Activated T-cell treated with anti-CD3 and anti-CD28 coated beads, Interleukin-2, amount 50 U/mL, for 72 hours (primary cell): ENCODE measurements at places on chromosomes 5 and 9. TPM values are rescaled to one million over a fixed set of nuclear protein-coding genes. Genes with fewer than 3 reads are reported as not detected.
A peak's percentile ranks its signal among the peaks of the same experiment; 100 is the strongest.

PPP1R26 gene
- 0.96 TPM for total RNA-seq

FBP1 gene
- 1.3 TPM for total RNA-seq

CTSL gene
- total RNA-seq, result 5.6 TPM

ARAP3 gene
- 4.1 TPM for total RNA-seq

BARHL1 gene
- not detected for total RNA-seq

HTR1A gene
- total RNA-seq, result not detected

DMRTA1 gene
- total RNA-seq, result not detected

PCDHA4 gene
- not detected for total RNA-seq

C5orf46 gene
- total RNA-seq, result not detected

GFPT2 gene
- 0.70 TPM for total RNA-seq

GLIPR2 gene
- total RNA-seq, result 22.7 TPM

DNA sequence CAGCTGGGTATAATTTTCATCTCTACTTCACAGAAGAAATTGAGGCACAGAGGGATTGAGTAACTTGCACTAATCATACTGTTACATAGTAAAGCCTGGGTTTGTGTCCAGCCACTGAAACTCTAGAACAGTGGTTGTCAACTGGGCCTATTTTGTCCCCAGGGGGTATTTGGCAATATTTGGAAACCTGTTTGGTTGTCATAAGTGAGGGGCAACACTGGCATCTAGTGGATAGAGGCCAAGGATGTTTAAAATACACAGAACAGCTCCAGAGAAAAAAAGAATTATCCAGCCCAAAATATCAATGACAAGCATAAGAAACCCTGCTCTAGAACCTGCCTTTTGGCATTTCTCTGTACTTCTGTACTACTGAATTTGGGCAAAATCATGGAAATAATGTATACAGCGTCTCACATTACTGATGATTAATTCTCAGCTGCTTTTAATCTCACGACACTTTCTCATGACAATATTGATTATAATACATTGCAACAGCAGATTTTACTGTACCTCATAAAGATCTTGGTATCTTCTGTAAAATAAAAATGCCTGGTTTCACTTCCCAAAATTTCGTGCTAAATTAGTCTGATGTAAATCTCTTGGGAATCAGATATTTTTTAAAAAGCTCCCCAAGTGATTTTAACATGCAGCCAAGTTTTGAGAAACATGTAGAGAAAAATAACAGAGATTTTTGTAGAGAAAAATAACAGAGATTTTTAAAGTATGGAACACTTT, 112.7 kb downstream of the RORB start:
- DNase-seq, result no peak
- no peak overlapping the region for H3K4me3 ChIP-seq
- no peaks in the 10 kb centered on the region for H3K4me1 ChIP-seq
- no peaks in the 10 kb centered on the region for H3K36me3 ChIP-seq

DNA sequence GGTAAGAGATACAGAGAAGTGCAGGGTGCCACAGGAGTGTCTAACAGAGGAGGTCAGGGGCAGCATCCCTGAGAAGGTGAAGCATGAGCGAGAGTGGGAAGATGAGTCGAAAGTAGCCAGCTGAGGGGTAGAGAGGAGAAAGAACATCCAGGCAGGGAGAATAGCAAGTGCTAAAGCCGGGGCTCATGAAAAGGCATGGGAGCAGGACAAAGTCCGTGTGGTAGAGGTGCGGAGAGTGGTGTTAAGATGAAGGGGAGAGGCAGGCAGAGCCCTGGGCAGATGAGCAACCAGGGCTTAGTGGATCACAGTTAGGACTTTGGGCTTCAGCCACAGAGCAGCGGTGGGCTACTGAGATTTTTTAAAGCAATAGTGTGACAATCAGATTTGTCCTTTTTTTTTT, 10.5 kb downstream of the SLC22A5 start:
- no peaks in the 10 kb centered on the region for H3K36me3 ChIP-seq
- H3K4me1 ChIP-seq, result peaks cover under 1% of the 10 kb centered on the region
- no peak overlapping the region for H3K4me3 ChIP-seq
- H3K27ac ChIP-seq, result no peak overlapping the region
- no peak for DNase-seq

DNA sequence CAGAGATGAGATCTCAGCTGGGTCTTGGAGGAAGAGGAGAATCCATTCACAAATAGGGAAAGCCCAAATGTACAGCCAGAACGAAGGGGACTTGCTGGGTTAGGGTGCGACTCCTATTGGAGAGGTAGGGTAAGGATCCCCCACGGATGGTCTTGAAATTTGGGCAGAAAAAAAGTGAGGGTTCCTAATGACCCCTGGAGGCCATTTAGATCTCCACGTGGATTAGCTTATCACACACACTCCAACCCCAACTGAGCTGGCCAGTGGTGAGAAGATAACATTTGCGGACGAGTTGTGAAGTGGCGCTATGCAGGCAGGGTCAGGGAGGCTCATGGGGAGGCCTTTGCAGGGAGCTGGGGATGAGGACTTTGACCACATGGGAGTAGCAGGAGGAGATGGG, 86.0 kb downstream of the FSTL4 start:
- no peak for DNase-seq
- H3K27me3 ChIP-seq, result peaks cover 22% of the 10 kb centered on the region
- H3K4me1 ChIP-seq, result no peaks in the 10 kb centered on the region

DNA sequence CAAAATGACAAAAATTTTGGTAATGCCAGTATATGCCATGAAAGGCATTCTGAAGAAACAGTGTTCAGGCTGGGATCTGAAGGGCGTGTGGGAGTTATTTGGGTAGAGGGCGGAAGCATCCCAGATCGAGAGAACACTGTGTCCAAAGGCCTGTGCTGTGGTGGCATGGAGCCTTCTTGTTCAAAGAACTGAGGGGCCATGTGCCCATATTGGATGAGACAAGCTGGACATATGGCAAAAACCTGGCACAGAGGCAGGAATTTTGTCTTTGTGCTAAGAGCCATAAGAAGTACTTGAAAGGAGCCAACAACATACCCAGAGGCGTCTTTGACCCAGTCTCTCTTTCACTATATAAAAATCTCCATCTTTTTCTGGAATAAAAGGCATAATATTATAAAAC, 128.0 kb downstream of the SYK start:
- H3K27me3 ChIP-seq, result peaks cover 51% of the 10 kb centered on the region
- H3K36me3 ChIP-seq, result no peaks in the 10 kb centered on the region
- H3K4me1 ChIP-seq, result peaks cover 2% of the 10 kb centered on the region
- DNase-seq, result no peak
- no peak overlapping the region for H3K27ac ChIP-seq
- H3K4me3 ChIP-seq, result no peak overlapping the region

GRCh38 chr9:74753650-74754049, 134.1 kb downstream of the TRPM6 start:
- H3K36me3 ChIP-seq, result no peaks in the 10 kb centered on the region
- no peak overlapping the region for H3K27ac ChIP-seq
- no peak for DNase-seq
- no peaks in the 10 kb centered on the region for H3K27me3 ChIP-seq
- no peak overlapping the region for H3K4me3 ChIP-seq

- H3K27me3 ChIP-seq, result no peaks in the 10 kb centered on the region
- peaks cover 63% of the 10 kb centered on the region for H3K4me1 ChIP-seq
- peak overlapping the region; percentile 95 for H3K4me3 ChIP-seq
- peak overlapping the region; percentile 92 for H3K27ac ChIP-seq
- peak; percentile 58 for DNase-seq
Measured at GRCh38 chr5:157744051-157745011, 819 bp downstream of the LSM11 start.

GRCh38 chr5:172003746-172004145, 2.7 kb downstream of the FBXW11 start:
- H3K36me3 ChIP-seq, result peaks cover 16% of the 10 kb centered on the region
- DNase-seq, result no peak
- H3K4me3 ChIP-seq, result peak overlapping the region; percentile 51
- H3K27ac ChIP-seq, result peak overlapping the region; percentile 70
- H3K27me3 ChIP-seq, result no peaks in the 10 kb centered on the region

GRCh38 chr5:1973391-1974013, 90.8 kb upstream of the IRX4 start:
- DNase-seq, result no peak
- H3K4me1 ChIP-seq, result no peaks in the 10 kb centered on the region
- no peak overlapping the region for H3K27ac ChIP-seq
- H3K4me3 ChIP-seq, result no peak overlapping the region
- no peaks in the 10 kb centered on the region for H3K36me3 ChIP-seq

GRCh38 chr5:175657593-175658271, at the start of gene HRH2:
Gene HRH2, plus strand, starts transcription at chr5:175658071. Its CDS starts 25,163 bp downstream, at chr5:175683234.
- H3K4me1 ChIP-seq, result peaks cover 83% of the 10 kb centered on the region
- DNase-seq, result peak; percentile 69
- peak within 1 kb of the TSS; percentile 95 for H3K4me3 ChIP-seq
- H3K36me3 ChIP-seq, result peaks cover 8% of the 10 kb centered on the region
- peak within 1 kb of the TSS; percentile 74 for H3K27ac ChIP-seq
- H3K27me3 ChIP-seq, result no peaks in the 10 kb centered on the region

- no peaks in the 10 kb centered on the region for H3K4me1 ChIP-seq
- DNase-seq, result no peak
- H3K36me3 ChIP-seq, result no peaks in the 10 kb centered on the region
- H3K4me3 ChIP-seq, result no peak overlapping the region
- no peak overlapping the region for H3K27ac ChIP-seq
Measured at GRCh38 chr9:116271340-116271739, 117.7 kb downstream of the PAPPA start.

GRCh38 chr9:83701769-83702168, 6.0 kb downstream of the UBQLN1 start:
- peak overlapping the region; percentile 68 for H3K4me3 ChIP-seq
- peaks cover 80% of the 10 kb centered on the region for H3K4me1 ChIP-seq
- no peak overlapping the region for H3K27ac ChIP-seq
- H3K36me3 ChIP-seq, result peaks cover 10% of the 10 kb centered on the region
- no peaks in the 10 kb centered on the region for H3K27me3 ChIP-seq

- no peaks in the 10 kb centered on the region for H3K27me3 ChIP-seq
- no peak for DNase-seq
- H3K4me3 ChIP-seq, result no peak overlapping the region
- H3K4me1 ChIP-seq, result no peaks in the 10 kb centered on the region
- H3K27ac ChIP-seq, result no peak overlapping the region
Measured at GRCh38 chr9:19451240-19452087, 42.7 kb downstream of the ACER2 start.

DNA sequence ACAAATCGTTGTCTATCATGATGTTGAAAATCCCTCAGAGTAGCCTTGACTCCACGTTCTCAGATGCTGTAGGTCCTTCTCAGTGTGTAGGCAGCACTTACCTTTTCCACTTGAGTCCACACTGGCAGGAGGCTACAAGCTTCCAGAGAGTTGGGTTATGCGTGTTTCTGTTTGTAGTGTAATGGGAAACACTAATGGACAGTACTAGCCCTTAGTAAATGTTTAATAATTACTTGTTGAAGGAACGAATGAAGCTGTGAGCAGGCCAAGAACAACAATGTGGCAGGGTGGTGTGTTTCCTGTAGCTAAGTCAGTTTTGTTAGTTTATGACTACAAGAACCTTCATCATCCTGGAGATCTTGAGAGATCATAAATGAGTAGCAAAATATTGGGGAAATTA, 83.5 kb downstream of the ARHGAP26 start:
- DNase-seq, result no peak
- no peak overlapping the region for H3K4me3 ChIP-seq
- no peaks in the 10 kb centered on the region for H3K27me3 ChIP-seq
- H3K27ac ChIP-seq, result no peak overlapping the region
- H3K4me1 ChIP-seq, result peaks cover 24% of the 10 kb centered on the region

GRCh38 chr9:133901184-133901835, 90.8 kb downstream of the VAV2 start:
- H3K27me3 ChIP-seq, result no peaks in the 10 kb centered on the region
- no peaks in the 10 kb centered on the region for H3K4me1 ChIP-seq
- no peak overlapping the region for H3K27ac ChIP-seq
- no peaks in the 10 kb centered on the region for H3K36me3 ChIP-seq
- H3K4me3 ChIP-seq, result no peak overlapping the region
- no peak for DNase-seq

GRCh38 chr5:93394301-93394700, 186.7 kb downstream of the NR2F1-AS1 start:
- no peaks in the 10 kb centered on the region for H3K27me3 ChIP-seq
- no peaks in the 10 kb centered on the region for H3K4me1 ChIP-seq
- H3K4me3 ChIP-seq, result no peak overlapping the region
- no peaks in the 10 kb centered on the region for H3K36me3 ChIP-seq
- no peak overlapping the region for H3K27ac ChIP-seq
- DNase-seq, result no peak

DNA sequence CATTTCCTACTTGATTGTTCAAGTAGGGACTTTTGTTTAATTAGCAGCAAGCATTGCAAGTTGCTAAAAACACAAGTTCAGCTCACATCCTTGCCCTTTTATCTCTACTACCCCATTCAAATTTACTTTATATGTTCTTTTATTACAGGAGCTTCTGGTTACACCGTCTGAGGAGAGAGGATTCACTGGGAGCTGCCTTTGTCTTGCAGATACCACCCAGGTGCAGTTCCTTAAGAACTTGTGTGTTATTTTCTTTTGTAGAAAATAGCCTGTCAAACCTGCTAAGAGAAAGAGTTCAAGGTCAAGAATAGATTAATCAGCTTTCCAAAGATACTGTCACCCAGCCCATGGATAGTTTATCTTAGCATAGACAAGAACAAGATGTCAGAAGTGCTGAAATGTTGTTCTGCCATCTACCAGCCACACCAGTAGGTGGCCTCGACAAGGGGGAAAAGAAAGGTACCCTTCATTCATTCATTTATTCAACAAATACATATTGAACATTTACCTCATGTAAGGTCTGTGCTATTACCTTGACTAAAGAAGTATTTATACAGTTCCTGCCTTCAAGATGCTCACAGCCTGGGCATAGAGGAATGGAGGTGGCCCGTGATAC, 750.3 kb downstream of the MAT2B start:
- H3K4me1 ChIP-seq, result no peaks in the 10 kb centered on the region
- H3K4me3 ChIP-seq, result no peak overlapping the region
- H3K27ac ChIP-seq, result no peak overlapping the region

GRCh38 chr9:116387934-116388698, 234.5 kb downstream of the PAPPA start:
- no peak overlapping the region for H3K4me3 ChIP-seq
- H3K27me3 ChIP-seq, result no peaks in the 10 kb centered on the region
- no peaks in the 10 kb centered on the region for H3K36me3 ChIP-seq
- H3K27ac ChIP-seq, result no peak overlapping the region
- no peak for DNase-seq
- no peaks in the 10 kb centered on the region for H3K4me1 ChIP-seq

DNA sequence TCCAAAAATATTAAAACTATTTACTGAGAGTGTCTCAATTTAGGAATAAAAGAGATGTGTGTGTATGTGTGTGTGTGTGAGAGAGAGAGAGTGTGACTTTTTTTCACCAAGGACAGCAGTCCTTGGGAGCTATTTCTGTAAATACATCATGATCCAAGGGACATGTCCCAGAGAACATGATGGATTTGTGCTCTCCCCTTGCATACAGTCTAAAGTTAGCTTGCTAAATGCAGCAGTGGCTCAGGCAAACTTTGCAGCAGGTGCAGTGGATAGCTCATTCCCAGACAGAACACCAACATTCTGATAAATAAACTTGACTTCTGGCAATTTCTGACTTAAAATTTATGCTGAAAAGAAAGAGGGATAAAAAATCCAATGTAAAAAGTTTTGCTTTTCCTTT, 55.4 kb upstream of the SGCD start:
- H3K4me3 ChIP-seq, result no peak overlapping the region
- H3K27me3 ChIP-seq, result no peaks in the 10 kb centered on the region
- H3K4me1 ChIP-seq, result no peaks in the 10 kb centered on the region
- no peak overlapping the region for H3K27ac ChIP-seq
- H3K36me3 ChIP-seq, result no peaks in the 10 kb centered on the region
